ENCODE measurements at places on chromosomes 6 and 20. TPM values are rescaled to one million over a fixed set of nuclear protein-coding genes. Genes with fewer than 3 reads are reported as not detected.

Gene GNRH2
- 0.59 TPM for total RNA-seq

Gene EDN1
- 2.8 TPM for total RNA-seq

Gene SLC17A3
- total RNA-seq, result not detected

Gene GPX6
- not detected for total RNA-seq

Gene C20orf204
- 0.88 TPM for total RNA-seq

Gene PSORS1C2
- not detected for total RNA-seq

Gene RGL2
- total RNA-seq, result 18.7 TPM

Gene HELZ2
- total RNA-seq, result 32.7 TPM

Gene LBP
- total RNA-seq, result not detected

Gene RNF182
- total RNA-seq, result 0.30 TPM

Gene SMOC2
- total RNA-seq, result not detected

Gene PTCRA
- total RNA-seq, result not detected

Gene CST3
- total RNA-seq, result 317 TPM

Gene EMILIN3
- total RNA-seq, result not detected

Gene HRH3
- total RNA-seq, result not detected

Gene SPATS1
- not detected for total RNA-seq

Gene SCRT2
- not detected for total RNA-seq

Gene ADGRB3
- total RNA-seq, result not detected

Gene ADGRF1
- total RNA-seq, result not detected

Gene OOEP
- total RNA-seq, result not detected

Gene RIPPLY2
- not detected for total RNA-seq

Gene PPP1R14C
- total RNA-seq, result under 0.01 TPM

Gene BCAS1
- not detected for total RNA-seq

Gene C6orf141
- total RNA-seq, result 0.69 TPM

Gene COL11A2
- total RNA-seq, result 0.37 TPM

Gene SLC22A7
- not detected for total RNA-seq

Gene FAM217A
- not detected for total RNA-seq

Gene IMPG1
- not detected for total RNA-seq

Gene EDN3
- total RNA-seq, result not detected

Gene IYD
- total RNA-seq, result not detected

Gene FUT9
- not detected for total RNA-seq

Gene RNGTT
- 30.3 TPM for total RNA-seq

Gene TRIM31
- not detected for total RNA-seq

Gene WFDC10B
- not detected for total RNA-seq

Gene KHDRBS2
- total RNA-seq, result not detected

Gene ADGRG6
- total RNA-seq, result 29.9 TPM

Gene LY6G6F
- total RNA-seq, result not detected

Gene ANKRD66
- total RNA-seq, result not detected

Gene ABHD16A
- total RNA-seq, result 38.6 TPM

Gene HLA-DOB
- total RNA-seq, result 0.18 TPM

Gene CLDN20
- total RNA-seq, result not detected

Gene GSTA1
- not detected for total RNA-seq

Gene OTOR
- total RNA-seq, result not detected

Gene TNFRSF6B
- 95.5 TPM for total RNA-seq

Gene CCN2
- total RNA-seq, result 176 TPM

Gene ADGB
- not detected for total RNA-seq

Gene MEI4
- total RNA-seq, result not detected

Gene DCDC2
- not detected for total RNA-seq

Gene REM1
- total RNA-seq, result not detected

Gene SLC4A11
- total RNA-seq, result 1.2 TPM

Gene RHAG
- total RNA-seq, result not detected

Gene HSPA1L
- 1.2 TPM for total RNA-seq

Gene ZBTB12
- 3.6 TPM for total RNA-seq

Gene SEL1L2
- total RNA-seq, result not detected

Gene CDH4
- 4.1 TPM for total RNA-seq

Gene MYLK2
- total RNA-seq, result not detected

Gene C6orf163
- total RNA-seq, result 0.59 TPM

Gene NFATC2
- 0.59 TPM for total RNA-seq

Gene IL17F
- total RNA-seq, result not detected

Gene KIF6
- 0.55 TPM for total RNA-seq

All from smooth muscle cell of the umbilical artery (primary cell).